Stimulated activated CD4-positive, alpha-beta T cell treated with anti-CD3 and anti-CD28 coated beads, Interleukin-2, amount 100 ng/mL, for 24 hours (primary cell): ENCODE measurements at places on chromosomes 4 and X.

DNA sequence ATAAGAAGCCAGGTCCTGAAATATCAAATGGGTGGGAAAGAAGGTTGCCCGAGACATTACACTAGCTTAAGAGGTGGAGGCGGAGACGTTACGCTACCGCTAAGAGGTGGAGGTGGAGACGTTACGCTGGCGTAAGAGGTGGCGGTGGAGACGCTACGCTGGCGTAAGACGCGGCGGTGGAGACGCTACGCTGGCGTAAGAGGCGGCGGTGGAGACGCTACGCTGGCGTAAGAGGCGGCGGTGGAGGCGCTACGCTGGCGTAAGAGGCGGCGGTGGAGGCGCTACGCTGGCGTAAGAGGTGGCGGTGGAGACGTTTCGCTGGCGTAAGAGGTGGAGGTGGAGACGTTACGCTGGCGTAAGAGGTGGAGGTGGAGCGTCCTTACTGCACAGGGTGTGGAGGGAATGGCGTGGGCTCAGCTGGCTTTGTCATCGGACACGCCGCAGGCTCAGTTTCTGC is 12.8 kb downstream of the CYP4V2 start:
- DNase-seq, result peak; percentile 70

DNA sequence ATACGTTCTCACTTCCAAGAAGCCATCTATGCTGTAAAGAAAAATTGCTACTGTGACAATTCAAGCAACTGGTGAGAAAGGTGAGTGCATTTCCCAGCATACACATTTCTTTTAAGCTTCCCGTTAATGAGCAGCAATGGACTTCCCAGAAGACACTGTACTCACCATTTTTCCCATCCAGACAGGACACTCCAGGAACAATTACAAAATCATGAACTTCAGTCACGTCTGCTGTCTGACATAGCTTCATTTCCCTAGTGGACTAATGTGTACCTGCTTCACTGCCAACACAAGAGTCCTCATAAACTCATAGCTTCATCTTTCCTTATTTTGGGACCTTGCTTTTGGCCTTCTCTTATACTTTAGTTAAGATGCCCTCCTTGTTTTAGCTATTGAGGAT is 156.9 kb downstream of the ENOX2 start:
- DNase-seq, result no peak

- DNase-seq, result no peak
These were observed 91.9 kb upstream of the BCOR start for GRCh38 chrX:40189637-40190036.

- DNase-seq, result no peak
These were observed 198.8 kb downstream of the CBR4 start for GRCh38 chr4:168811207-168811606.

- no peak for DNase-seq
These were observed 185.6 kb downstream of the SLC7A11 start for GRCh38 chr4:138056541-138056940.

- peak; percentile 56 for DNase-seq
These were observed 162.3 kb upstream of the MAMLD1 start for GRCh38 chrX:150200820-150201287.

GRCh38 chr4:105184316-105184980 is 37.8 kb downstream of the TET2 start:
- no peak for DNase-seq

GRCh38 chr4:186104890-186105646 is 564 bp downstream of the FAM149A start:
- DNase-seq, result peak; percentile 14

DNA sequence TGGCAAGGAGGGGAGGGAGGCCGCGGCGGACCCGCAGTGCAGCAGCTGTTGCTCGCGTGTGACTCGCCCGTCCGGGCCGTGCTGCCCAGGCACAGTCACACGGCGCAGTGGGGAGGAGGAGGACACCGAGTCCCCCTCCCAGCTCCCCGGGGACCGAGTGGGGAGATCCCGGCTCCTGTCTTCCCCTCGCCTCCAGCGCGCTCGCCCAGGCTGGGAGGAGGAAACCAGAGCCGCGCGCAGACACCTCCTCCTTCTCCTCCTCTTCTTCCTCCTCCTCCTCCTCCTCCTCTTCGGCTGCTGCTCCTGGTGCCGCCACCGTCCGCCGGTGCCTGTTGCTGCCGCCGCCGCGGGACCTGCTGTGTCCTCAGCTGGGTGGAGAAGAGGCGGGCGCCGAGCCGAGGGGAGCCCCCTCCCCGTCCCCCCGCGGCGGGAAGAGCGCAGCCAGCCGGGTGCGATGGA is at the start of gene TBC1D1:
Gene TBC1D1, plus strand, starts transcription at position 284 of the 459 bp plus-strand sequence. CDS start 11,012 bp downstream, outside the sequence.
- DNase-seq, result peak; percentile 56
